ENCODE measurements at places on chromosomes 16 and 17. TPM values are rescaled to one million over a fixed set of nuclear protein-coding genes. Genes with fewer than 3 reads are reported as not detected.

Gene ESRP2
- 32.9 TPM for total RNA-seq

GRCh38 chr17:36627101-36627500 lies 25.7 kb downstream of the MRM1 start:
- no peak for DNase-seq

Gene ATP2A3
- 52.1 TPM for total RNA-seq

Gene TNFRSF17
- total RNA-seq, result 3.0 TPM

DNA sequence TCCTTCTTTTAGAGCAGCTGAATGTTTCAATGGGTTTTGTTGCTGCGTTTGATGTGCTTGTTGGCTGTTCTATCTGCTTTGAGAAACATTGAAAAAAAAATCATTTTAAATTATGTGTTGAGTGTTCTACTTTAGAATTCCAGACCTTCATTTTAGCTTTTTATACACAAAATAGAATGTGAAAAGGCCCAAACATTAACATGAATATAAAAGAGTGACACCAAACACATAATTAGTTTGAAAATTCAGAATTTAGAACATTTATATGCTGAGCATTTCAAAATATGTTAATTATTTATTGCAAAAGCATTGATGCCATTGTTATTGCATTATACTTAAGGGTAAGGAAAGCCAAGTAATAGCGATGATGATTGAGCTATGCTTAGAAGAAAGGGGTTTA lies 2.9 kb downstream of the NFAT5 start:
- no peak for DNase-seq

Gene CCDC200
- total RNA-seq, result not detected

DNA sequence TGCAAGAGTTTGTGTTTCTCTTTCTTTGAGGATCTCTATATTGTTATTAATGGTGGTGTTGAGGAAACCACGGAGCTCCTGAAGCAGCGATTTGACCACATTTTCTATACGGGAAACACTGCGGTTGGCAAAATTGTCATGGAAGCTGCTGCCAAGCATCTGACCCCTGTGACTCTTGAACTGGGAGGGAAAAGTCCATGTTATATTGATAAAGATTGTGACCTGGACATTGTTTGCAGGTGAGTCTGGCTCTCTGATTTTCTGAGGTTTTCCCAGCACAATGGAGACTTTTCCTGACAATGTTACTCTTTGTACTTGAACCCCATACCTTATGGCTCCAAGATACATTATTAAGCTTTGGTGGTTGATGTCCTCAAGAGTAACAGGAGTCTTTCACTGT lies 7.8 kb downstream of the ALDH3A2 start:
- DNase-seq, result no peak

DNA sequence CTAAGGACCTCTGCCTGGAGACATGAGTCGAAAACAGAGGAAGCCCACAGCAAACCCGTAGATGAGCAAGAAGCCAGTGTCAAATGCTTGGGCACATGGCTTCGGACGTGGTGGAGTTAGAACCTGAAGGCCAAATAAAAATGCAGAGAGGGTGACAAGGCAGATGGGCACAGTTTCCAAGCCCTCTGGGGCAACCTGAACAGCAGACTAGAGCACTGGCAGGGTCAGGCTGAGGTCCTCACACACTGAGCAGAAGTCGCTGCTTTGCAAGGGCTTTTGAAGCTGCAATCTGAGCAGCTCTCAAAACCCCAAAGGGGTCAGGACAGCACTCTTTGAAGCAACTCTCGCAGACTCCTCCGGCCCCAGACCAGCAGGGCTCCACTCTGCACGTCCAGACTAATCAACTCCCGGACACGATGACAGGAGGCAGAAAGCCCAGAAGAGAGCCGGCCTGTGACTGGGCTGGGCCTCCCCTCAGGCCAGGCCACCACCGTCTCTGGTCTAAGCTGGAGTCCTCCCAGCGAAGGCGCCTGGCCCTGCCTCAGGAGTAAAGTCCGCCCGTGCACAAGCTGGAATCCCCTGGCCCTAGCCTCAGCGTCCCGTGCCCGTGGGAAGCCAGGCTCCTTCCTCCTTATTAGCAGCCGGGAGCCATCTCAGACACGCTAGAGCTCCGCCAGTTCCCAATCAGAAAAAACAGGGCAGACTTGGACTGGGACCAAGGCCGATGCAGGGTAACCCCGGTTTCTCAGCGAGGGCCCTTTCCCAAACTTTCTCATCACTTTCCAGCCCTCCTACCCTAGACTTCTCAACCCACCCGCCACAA lies 924 bp downstream of the SMARCD2 start:
- DNase-seq, result peak; percentile 74

GRCh38 chr17:73533781-73534180 lies 110.5 kb downstream of the SDK2 start:
- DNase-seq, result no peak

GRCh38 chr17:69696650-69697049 lies 282.2 kb downstream of the MAP2K6 start:
- DNase-seq, result peak; percentile 50

- peak; percentile 56 for DNase-seq
Measured at GRCh38 chr16:77834635-77835540, 46.5 kb downstream of the VAT1L start.

DNA sequence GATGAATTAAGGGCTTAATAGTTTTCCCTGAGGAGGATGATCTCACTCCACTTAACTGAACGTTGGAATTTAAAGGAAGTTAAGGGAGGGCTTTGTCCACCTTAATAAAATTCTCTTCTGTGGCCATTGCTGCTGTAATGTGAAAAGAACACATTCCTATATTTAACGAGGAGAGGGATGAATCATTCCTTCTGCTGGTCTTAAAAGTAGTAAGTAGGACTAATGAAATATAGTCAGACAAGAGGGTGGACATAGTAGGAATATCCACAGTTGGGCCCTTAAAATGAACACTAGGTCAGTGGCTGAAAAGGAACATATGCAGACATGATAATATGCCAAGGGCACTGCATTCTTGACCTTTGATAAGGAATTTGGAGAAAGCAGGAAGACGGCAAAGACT lies 405.6 kb downstream of the PMP22 start:
- DNase-seq, result no peak

DNA sequence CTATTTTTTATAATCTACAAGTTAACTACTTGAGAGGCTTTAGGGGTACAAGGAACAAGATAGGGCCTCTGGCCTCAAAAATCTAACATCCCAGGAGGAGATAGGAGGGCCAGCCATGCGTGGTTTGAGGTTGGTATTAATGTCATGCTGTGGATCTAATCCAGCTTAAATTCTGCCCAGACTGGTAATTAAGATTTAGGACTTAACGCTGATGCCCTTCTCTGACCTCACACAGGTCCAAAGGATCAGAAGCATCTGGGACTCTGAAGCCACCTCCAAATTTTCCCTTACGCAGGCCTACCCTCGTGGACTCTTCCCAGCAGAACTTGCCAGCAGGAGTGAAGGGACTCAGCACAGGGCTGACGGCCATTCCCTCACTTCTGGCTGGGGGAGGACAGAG lies 15.1 kb downstream of the SLC6A4 start:
- DNase-seq, result no peak

DNA sequence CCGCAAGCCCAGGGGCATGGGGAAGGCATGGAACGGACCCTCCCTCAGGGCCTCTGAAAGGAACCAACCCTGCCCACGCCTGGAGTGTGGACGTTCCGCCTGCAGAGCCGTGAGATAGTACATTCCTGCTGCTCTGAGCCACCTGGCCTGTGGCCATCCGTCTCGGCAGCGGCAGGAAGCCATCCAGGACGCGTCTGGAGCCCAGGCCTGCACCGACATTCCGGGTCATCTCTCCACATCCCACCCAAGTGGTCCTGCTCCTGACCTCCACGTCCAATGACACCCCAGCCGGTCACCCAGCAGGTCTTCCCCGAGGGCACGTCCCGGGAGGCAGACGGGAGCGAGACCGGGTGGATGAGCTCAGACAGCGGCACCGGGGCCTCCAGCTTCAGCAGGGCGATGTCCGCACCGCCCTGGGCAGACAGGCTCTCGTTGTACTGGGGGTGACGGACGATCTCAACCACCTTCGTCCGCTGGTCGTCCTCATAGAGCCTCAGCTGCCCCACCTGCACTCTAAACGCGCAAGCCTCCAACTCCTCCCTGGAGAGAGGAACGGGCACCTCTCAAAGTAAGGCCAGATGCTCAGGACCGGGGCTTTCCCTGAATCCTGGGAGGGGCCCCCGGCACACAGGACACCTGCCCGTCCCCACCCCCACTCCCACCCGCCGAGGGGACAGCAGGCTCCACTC lies 21.3 kb upstream of the UBE2I start:
- DNase-seq, result no peak

Gene MT1A
- 19.8 TPM for total RNA-seq

GRCh38 chr17:81242421-81243332 lies 3.6 kb downstream of the NDUFAF8 start:
- DNase-seq, result no peak

DNA sequence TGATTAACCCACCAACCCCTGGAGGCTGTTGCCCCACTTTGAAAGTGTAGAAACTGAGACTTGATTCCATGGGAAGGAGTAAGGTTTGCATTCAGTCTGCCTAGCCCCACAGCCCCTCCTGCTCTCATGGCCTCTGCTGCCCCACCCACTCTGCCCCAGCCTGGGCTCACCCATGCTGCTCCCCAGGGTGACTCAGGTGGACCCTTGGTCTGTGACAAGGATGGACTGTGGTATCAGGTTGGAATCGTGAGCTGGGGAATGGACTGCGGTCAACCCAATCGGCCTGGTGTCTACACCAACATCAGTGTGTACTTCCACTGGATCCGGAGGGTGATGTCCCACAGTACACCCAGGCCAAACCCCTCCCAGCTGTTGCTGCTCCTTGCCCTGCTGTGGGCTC lies 6.5 kb downstream of the PRSS41 start:
- no peak for DNase-seq

GRCh38 chr17:80731323-80731722 lies 186.7 kb downstream of the RPTOR start:
- DNase-seq, result no peak

DNA sequence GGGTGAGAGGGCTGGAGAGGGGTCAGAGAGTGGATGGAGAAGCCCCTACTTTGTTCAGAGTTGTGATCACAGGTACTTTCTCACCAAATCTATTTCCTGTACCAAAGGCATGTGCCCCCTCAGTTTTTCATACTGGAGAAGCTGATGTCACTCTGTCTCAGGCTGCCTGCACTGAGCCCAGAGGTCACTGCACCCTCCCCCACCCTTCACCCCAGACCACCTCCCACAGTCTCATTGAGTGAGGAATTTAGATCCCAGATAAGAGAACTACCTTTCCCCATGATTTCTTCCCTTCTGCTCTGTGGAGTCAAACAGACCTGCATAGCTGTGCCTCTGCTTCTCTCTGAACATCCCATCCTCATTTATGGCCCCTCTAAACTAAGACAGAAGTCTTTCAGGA lies 140.0 kb upstream of the IRX6 start:
- no peak for DNase-seq

GRCh38 chr16:15856901-15857698 lies at the start of gene MYH11:
Gene MYH11 (minus strand): TSS chr16:15857028. CDS start chr16:15838252, 18,776 bp downstream.
- DNase-seq, result no peak
